ENCODE measurements at places on chromosomes 7 and 10.

DNA sequence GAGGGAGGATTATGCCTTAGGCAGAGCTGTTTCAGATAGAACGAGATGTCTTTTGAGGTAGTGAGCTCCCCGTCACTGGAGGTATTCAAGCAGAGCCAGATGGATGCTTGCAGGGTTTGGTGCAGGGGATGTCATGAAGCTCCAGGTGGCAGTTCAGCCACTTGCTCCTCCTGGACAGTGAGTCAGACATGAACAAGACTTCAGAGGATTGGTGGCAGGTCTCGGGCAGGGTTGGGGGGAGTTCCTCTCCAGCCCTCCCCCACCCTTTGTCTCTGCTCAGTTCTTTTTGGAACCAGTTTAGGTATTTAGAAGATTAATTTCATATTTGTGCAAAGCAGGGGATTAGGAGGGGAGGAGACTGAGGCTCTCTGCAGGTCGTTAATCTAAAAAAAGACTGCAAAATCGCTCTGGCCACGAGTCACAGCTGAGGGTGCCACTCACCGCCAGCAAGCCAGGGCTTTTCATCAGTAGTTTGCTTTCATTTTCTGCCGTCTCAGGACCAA, 21.5 kb upstream of the MYL10 start:
- DNase-seq = no peak

- DNase-seq = peak; percentile 36
These were observed 31.1 kb upstream of the TOMM7 start for GRCh38 chr7:22853674-22854157.

DNA sequence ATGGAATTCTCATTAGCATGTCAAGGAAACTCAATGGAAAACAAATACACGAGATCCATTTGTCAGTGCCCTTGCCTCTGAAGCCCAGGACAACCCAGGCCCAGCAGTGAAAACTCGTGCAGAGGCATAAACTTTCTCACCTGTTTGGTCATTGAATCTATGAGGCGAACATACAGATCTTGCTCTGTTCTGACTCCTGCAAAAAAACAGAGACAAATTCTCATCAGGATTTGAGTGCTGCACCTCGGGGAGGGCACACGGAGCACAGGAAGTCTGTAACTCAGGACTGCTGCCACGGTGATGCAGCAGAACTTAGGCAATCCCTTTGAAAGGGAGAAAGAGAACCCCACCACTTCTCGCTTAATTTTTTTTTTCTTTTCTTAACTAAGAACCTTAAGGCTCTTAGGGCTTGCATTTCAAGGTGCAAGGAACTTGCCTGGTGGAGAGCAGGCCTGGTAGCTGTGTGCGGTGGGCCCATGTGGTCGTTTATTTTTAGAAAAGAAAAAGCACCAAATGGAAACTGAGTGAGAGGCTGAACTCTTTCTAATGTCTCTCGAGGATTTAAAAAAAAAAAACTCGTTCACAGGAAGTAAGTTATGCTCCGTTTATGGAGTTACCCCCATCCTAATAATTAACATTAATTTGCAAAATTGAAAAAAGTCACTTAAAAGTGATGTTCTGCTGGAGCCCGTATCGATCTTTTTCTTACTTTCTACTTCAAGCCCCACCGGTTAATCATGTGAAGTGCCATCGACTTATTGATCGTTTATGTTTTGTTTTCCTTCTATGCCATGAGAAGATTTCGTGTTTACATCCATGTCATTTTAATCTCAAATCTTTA, 1.8 kb downstream of the EBF3 start:
- DNase-seq = peak; percentile 85

GRCh38 chr10:114526126-114526503, 121.8 kb upstream of the AFAP1L2 start:
- DNase-seq = no peak

- DNase-seq = no peak
These were observed 7.8 kb upstream of the GDF2 start for GRCh38 chr10:47314416-47314970.

DNA sequence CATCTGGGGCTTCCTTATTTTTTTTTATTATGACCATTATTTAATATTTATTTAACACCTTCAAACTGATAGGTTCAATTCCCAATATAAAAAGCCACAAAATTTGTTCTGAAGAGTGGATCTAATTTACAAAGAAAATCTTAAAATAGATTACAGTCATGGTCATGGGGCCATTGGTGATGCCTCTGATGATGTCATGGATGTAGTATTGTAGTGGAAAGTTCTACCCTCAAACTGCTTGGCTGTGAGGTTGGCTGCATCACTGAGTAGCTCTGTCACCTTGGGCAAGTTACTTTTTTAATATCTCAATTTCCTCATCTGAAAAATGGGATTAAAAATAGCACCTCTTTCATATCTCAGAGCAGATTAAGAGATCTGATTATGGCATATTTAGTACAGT, 128.5 kb downstream of the DKK1 start:
- DNase-seq = peak; percentile 84

GRCh38 chr10:98272656-98273055, 4.7 kb upstream of the LOXL4 start:
- no peak for DNase-seq

DNA sequence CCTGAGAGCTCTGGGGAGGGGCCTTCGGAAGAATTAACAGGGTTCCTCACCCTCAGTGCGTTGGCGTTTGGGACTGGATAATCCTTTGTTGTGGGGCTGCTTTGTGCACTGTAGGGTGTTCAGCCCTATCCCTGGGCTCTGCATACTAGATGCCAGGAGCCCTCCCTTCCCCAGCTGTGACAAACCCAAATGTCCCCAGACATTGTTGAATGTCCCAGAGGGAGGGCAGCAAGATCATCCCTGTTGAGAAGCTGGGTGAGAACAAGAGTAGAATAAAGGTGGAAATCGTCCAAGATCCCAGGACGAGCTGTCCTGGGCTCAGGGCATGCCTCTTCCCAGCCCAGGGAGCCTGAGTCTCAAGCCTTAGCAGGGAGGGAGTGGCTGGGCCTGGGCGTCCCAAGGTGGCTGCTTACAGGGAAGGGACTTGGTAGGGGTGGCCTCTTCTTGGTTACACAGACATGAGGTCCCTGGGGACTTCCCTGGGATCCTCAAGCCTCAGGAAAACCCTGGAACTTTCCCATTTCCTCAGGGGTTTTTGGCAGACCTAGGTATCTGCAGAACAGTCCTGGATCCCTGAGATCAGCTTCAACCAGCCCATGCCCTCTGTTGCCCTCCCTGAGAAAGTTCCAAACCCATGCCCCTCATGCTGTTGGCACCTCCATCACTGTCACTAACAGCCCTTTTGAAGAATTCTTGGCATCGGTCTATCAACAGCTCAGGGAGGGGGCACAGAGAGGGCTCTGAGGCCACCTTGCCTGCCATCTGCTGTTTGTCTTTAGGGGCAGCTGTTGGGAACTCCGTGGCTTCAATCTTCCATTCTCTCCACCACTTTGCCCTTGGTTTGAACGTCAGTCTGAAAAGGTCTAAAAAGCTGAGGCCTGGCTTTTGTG, 53.7 kb downstream of the GOLGA7B start:
- DNase-seq = no peak

DNA sequence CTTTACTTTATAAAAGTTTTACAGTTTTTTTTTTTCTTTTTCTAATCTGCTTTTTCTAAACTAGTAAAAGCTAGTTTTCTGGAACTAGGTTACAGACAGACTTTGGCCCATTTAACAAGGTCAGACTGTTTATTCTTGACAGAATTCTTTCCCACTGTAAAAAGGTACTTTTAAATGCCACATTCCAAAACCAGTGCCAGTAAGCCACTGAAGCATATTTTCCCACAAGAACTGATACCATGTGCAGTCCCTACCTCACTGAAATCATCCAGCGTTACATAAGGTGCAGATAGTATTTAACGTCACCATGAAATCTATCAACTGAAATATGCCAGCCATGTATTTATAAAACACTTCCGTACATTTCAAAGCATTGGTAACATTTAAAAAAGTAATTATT, 121.6 kb downstream of the CDK6 start:
- no peak for DNase-seq

GRCh38 chr7:42345478-42346299, 108.7 kb upstream of the GLI3 start:
- no peak for DNase-seq

- no peak for DNase-seq
These were observed 222.4 kb downstream of the SORCS1 start for GRCh38 chr10:106942035-106942662.

- DNase-seq = no peak
These were observed 149.5 kb downstream of the SEC23IP start for GRCh38 chr10:120041807-120042559.

GRCh38 chr7:129188892-129189660, 643 bp downstream of the SMO start:
- peak; percentile 30 for DNase-seq

- DNase-seq = peak; percentile 14
These were observed 1.7 kb downstream of the IGF2BP3 start for GRCh38 chr7:23468526-23469149.

DNA sequence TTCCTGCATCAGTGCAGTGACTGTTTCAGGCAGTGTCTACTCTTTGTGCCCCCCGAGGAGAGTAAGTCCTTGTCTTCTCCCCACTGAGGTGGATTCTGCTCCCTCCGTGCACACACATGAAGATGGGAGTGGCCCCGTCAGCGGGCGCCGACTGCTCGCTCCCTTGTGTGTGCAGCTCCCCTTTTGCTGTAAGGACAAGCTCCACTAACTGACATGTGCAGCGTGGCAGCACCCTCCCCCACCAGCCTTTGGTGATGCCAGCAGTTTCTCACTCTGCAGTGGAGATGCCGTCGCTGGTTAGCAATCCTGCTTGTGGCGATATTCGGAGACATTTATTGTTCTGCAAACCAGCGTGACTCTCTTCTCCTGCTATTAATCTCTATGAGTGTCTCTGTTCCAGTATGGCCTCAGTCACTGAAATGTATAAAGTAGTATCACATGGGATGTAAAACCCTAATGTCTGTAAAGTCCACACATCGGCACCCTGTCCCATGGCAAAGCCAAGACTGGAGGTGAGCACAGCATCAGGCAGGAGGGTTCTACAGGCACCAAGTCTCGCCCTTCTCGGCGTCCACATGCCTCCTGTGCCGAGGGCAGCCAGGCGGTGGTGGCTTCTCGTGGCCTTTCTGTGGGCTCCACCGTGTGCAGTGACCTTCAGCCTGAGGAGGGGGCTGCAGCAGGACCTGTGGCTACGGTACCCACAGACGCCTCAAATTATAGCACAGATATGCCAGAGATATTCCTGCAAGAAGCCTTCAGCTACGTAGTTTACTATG, 202.7 kb downstream of the EBF3 start:
- DNase-seq = no peak

GRCh38 chr10:17138460-17139042, 8.9 kb upstream of the CUBN start:
- DNase-seq = no peak

GRCh38 chr10:11529276-11529903, 82.1 kb downstream of the USP6NL start:
- no peak for DNase-seq

GRCh38 chr10:100858747-100859483, 53.8 kb upstream of the SLF2 start:
- no peak for DNase-seq

DNA sequence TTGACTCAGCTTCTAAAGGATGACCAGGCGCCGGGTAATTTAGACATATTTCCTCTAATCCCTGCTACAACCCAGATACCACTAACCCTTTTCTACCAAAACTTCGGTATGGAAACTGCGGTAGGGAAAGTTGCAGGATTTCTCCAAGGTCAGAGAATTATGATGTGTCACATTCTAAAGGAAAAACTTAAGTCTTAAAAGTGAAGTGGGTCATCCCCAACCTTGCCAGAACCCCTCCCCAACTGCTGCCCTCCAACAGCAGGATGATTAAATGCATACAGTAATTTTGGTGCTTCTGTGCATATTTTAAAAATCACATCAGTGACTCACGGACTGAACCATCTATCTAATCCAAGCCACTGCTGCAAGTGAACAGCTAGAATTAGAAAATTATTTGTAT, 52.7 kb downstream of the GRB10 start:
- DNase-seq = peak; percentile 62

- DNase-seq = no peak
These were observed 32.3 kb downstream of the RASGEF1A start for GRCh38 chr10:43234471-43235041.

- DNase-seq = no peak
These were observed 353.5 kb upstream of the HPS1 start for GRCh38 chr10:98800263-98800662.

- DNase-seq = no peak
These were observed 119.7 kb upstream of the SORCS1 start for GRCh38 chr10:107284187-107284586.

DNA sequence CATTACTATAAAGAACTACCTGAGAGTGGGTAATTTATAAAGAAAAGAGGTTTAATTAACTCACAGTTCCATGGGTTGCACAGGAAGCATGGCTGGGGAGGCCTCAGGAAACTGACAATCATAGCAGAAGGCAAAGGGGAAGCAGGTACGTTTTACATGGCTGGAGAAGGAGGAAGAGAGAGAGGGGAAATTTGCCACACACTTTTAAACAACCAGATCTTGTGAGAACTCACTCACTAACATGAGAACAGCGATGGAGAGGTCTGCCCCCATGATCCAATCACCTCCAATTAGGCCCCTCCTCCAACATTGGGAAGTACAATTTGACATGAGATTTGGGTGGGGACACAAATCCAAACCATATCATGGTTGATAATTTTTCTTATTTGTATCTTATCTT, 51.8 kb upstream of the PPP1R9A start:
- DNase-seq = no peak

DNA sequence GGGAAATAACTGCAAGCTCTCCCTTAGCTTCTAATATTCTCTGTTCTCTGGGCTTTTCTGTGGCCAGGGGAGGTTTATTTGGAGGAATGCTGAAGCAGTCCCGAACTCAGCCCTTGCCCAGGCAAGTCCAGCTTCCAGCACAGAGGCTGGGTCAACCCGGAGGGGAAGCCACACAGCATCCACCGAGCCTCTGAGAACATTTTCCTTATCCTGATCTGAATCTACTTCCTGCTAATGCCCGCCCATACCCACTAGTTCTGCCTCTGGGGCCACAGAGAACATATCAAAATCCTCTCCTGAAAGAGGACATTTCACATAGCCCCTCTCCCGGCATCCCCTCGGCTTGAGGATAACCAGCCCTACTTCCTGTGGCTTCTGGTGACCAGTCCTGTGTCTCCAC, 31.1 kb downstream of the SH3PXD2A start:
- no peak for DNase-seq

GRCh38 chr7:70680743-70681468, 451.0 kb upstream of the GALNT17 start:
- DNase-seq = no peak

DNA sequence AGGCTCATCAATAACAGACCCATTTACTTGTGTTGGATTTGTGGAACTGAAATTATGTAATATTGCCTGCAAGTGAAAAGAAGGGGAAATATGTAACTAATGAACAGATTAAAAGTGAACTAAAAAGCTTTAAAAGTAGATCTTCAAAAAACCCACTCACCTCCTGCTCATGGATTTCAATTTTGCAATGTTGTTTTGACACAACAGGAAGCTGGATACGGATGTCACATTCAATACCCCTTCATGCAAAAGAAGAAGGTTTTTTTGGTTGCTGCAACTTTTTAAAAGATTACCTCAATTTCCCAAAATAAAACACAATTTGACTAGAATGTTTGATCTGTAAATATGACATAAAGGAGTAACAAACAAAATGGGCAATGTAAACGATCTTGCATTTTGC, 3.3 kb downstream of the MKI67 start:
- DNase-seq = no peak

GRCh38 chr7:43592326-43592725, 9.4 kb downstream of the STK17A start:
- no peak for DNase-seq

Measured in cardiac fibroblast (primary cell).